Activated CD4-positive, alpha-beta T cell treated with anti-CD3 and anti-CD28 coated beads, Interleukin-2, amount 50 U/mL, for 16 hours (primary cell): ENCODE measurements at places on chromosomes 2 and 18.

- no peak for DNase-seq
These were observed 70.6 kb downstream of the MARCO start for GRCh38 chr2:119012345-119013301.

- DNase-seq: no peak
These were observed 62.0 kb downstream of the GLI2 start for GRCh38 chr2:120797421-120798221.

DNA sequence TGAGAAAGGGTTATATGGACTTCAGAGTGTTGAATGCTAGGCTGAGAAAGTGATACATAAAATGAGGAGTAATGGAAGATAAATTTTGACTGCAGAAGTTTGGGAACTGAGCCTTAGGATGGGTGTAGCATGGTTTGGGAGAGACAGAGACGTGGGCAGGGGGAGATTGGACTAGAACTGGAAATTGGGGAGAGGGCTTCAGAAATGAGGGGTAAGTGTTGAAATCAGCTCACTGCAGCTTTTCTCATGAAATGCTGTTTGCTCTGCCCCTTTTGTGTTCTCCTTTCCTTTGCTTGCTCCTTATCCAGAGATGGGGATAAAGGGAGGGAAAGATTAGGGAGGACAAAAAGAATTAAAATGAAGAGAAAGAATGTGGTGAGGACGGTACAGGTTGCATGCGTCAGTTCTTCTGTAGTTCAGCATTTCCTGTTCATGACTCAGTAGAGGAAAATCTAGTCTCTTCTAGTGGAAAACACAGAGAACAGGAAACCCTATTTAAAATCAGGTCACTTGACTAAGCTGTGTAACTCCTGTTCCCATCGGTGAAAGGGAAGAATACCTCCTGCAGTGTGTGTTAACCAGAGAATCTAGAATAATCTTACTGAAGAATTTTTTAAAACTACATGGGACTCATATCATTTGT lies 105.6 kb downstream of the CRIM1 start:
- peak; percentile 58 for DNase-seq

DNA sequence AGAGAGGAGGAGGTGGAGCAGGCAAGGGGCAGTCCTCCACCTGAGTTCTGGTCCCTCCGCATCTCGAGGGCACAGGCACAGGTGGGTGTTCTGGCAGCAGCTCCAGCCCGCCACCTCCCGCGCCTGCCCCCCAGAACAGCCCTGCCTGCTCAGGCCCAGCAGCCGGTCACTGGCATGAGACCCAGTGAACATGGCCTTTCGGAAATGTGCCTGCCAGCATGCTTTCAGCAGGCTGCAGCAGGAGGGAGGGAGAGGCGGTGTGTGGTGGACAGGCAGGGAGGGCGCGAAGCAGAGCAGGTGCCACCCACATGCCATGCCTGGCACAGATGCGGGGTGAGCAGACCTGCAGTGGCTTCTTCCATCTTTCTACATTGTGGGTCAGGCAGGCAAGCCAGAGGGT lies 3.4 kb upstream of the OR6B3 start:
- no peak for DNase-seq

GRCh38 chr2:152171718-152172117 lies 3.8 kb downstream of the STAM2 start:
- no peak for DNase-seq

GRCh38 chr18:58205443-58206160 lies 161.6 kb downstream of the NEDD4L start:
- DNase-seq: no peak

GRCh38 chr2:25341011-25341727 lies 556 bp downstream of the DNMT3A start:
- no peak for DNase-seq

DNA sequence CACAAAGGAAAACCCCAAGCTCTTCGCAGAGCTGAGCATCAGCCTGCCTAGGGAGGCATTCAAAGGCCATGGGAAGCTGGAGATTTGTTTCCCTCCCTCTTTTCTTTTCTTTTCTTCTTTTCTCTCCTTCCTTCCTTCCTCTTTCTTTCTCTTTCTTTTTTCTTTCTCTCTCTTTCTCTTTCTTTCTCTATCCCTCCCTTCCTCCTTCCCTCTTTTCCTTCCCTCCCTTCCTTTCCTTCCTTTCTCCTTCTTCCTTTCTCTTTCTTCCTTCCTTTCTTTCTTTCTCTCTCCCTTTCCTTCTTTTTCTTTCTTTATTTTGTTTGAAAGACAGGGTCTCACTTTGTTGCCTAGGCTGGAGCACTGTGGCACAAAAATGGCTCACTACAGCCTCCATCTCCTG lies 168.4 kb upstream of the ARL4C start:
- DNase-seq: no peak
